ENCODE measurements at places on chromosomes 1 and 21. TPM values are rescaled to one million over a fixed set of nuclear protein-coding genes. Genes with fewer than 3 reads are reported as not detected.

DNA sequence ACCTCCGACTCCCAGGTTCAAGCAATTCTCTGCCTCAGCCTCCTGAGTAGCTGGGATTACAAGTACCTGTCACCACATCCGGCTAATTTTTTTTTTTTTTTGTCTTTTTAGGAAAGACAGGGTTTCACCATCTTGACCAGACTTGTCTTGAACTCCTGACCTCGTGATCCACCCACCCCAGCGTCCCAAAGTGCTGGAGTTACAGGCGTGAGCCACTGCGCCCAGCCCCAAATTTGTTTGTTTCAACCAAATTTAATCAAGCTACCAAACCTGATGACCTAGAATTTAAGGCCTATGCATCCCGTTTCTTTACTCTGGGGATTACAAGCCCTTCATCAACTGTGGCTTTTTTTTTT lies 58.3 kb upstream of the TBX15 start:
- no peaks in the 10 kb centered on the region for H3K4me1 ChIP-seq
- H3K4me3 ChIP-seq, result no peak overlapping the region
- H3K27me3 ChIP-seq, result no peaks in the 10 kb centered on the region
- H3K27ac ChIP-seq, result no peak overlapping the region

Gene NBPF4
- total RNA-seq, result not detected

Gene KRTAP26-1
- not detected for total RNA-seq

DNA sequence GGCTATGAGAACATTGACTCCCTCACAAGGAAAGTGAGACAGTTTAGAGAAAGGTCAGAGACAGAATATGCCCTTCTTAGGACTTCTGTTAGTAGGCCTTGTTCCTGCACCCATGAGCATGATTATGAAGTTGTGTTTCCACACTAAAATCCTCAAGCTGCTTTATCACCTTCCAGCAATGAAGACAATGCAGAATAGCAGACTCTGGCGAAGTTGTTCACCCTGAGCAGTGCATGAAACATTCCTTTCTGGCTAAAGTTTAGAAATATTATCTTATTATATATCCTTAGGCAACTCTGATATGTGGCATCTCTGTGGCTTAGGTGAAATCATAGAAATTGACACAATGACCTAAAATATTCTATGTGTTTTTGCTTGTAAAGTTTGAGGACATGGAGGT lies 13.9 kb upstream of the OR2G2 start:
- no peak for DNase-seq
- no peak overlapping the region for H3K27ac ChIP-seq
- no peak overlapping the region for H3K4me3 ChIP-seq
- H3K4me1 ChIP-seq, result no peaks in the 10 kb centered on the region
- no peaks in the 10 kb centered on the region for H3K36me3 ChIP-seq
- H3K27me3 ChIP-seq, result no peaks in the 10 kb centered on the region

DNA sequence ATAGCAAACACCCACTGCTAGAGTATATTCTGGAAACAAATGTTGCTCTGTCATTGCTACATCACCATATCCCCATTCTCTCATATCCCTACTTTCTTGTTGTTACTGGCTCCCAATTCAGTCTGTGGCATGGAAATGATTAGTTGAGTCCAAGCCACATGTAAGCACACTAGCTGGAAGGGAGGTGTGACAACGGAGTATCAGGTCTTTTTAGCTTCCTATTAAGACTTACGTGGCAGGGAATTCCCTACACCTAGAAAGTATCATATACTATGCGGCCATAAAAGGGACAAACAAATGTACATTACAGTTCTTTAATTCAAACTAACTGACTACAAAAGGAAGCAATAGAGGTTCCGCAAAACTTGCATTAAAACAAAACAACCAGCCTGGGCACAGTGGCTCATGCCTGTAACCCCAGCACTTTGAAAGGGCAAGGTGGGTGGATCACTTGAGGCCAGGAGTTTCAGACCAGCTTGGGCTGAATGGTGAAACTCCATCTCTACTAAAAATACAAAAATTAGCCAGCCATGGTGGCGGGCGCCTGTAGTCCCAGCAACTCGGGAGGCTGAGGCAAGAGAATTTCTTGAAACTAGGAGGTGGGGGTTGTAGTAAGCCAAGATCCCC lies 48.6 kb downstream of the INTS7 start:
- H3K27ac ChIP-seq, result no peak overlapping the region
- no peaks in the 10 kb centered on the region for H3K4me1 ChIP-seq
- peaks cover 2% of the 10 kb centered on the region for H3K36me3 ChIP-seq
- DNase-seq, result no peak
- H3K27me3 ChIP-seq, result no peaks in the 10 kb centered on the region

DNA sequence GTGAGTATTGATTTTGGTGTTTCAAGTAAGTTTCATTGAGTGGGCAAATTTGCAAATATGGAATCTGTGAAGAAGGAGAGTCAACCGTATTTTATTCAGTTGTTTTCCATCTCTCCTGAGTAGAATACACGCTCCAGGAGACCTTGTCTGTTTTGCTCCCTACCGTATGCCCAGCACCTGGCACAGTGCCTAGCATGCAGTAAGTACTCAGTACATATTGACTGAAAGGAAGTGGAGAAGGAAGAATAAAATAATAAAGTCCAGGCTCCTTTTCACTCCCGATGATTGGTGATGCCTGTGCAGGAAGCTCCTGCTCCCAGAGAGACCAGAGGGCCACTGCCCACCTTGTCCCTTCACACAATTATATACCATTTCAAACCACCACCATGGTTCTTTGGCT lies 59.4 kb upstream of the NEK2 start:
- H3K4me3 ChIP-seq, result no peak overlapping the region
- H3K27ac ChIP-seq, result no peak overlapping the region
- no peaks in the 10 kb centered on the region for H3K27me3 ChIP-seq

Gene C1QTNF12
- total RNA-seq, result 1.9 TPM

Gene RAB4A
- total RNA-seq, result 43.2 TPM
